Right kidney (tissue), 9 donors: ENCODE measurements at places on chromosomes 7 and 10.

DNA sequence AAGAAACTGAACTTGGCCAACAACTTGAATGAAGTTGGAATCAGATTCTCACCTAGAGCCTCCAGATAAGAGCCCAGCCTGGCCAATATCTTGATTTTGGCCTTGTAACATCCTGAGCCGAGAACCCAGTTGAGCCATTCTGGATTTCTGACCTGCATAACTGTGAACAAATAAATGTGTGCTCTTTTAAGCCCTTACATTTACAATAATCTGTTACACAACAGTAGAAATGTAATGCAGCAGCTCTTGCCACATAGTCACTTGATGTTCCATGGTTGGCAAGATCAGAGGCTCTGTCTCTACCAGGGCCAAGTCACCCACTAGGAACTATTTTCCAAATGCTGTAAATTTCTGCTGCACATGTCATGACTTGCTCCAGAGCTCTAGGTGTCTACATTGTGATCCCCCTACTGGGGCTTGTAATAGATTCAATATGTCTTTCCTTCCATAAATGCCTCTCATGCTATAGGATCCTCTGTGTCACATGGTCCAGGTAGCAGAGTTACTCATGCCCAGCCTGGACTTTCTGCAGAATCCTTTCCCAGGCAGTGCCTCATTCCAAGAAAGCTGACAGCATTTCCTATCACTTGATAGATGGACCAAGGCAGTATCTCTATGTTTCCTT is 11.4 kb upstream of the RBM20 start:
- DNase-seq = no peak

DNA sequence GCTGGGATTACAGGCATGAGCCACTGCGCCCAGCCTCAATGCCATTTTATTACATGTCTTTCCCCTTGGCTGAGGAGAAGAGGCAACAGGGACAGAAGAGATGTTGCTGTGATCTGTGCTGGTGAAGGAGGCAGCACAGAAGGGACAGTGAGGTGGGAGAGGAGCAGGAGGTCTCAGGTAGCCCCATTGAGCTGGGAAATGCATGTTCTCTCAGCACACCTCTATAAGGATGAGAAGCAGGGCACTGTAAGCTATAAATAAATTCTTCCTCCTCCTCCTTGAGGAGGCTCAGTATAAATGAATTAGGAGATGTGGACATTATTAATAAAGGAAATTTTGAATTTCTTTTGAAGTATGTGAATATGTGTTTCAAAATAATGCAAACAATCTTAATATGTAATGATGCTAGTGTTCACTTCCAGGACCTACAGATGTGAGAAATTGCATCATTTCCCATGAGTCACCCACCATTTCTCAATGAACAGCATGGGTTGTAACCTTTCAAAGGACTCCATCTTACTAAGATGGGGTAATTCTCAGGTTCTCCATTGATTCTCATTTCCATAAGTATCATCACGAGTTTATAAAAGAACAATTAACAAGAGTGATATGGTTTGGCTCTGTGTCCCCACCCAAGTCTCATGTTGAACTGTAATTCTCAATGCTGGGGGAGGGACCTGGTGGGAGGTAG is 88.9 kb upstream of the ODAD2 start:
- no peak for DNase-seq

GRCh38 chr10:129605986-129606518 is 139.0 kb downstream of the MGMT start:
- DNase-seq = no peak

GRCh38 chr10:75987616-75988015 is 556.2 kb downstream of the LRMDA start:
- DNase-seq = no peak

DNA sequence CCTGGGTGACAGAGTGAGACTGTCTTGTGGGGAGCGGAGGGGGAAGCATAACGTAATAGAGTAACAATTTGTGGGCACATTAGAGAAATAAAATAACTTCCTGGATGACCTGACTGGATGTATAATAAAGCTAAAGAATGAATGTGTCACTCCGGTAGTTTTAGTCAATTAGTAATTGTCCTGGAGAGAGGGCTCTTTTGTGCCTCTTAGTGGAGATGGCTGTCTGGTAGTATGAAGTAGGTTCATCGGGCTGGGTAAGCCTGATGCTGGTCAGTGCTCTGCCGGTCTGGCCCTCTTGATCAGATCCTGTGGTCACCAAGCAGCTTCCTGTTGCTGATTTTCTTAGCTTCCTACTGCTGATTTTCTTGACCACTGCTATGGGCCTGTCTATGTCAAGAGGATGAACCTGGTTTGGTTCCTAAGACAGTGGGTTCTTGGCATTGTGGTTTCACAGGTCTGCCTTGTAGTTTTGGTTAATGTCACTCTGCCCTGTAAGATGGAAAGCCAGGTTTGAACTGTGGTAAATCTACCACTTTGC is 34.1 kb downstream of the ZRANB1 start:
- no peak for DNase-seq

GRCh38 chr7:2048006-2048405 is 184.7 kb downstream of the MAD1L1 start:
- no peak for DNase-seq

DNA sequence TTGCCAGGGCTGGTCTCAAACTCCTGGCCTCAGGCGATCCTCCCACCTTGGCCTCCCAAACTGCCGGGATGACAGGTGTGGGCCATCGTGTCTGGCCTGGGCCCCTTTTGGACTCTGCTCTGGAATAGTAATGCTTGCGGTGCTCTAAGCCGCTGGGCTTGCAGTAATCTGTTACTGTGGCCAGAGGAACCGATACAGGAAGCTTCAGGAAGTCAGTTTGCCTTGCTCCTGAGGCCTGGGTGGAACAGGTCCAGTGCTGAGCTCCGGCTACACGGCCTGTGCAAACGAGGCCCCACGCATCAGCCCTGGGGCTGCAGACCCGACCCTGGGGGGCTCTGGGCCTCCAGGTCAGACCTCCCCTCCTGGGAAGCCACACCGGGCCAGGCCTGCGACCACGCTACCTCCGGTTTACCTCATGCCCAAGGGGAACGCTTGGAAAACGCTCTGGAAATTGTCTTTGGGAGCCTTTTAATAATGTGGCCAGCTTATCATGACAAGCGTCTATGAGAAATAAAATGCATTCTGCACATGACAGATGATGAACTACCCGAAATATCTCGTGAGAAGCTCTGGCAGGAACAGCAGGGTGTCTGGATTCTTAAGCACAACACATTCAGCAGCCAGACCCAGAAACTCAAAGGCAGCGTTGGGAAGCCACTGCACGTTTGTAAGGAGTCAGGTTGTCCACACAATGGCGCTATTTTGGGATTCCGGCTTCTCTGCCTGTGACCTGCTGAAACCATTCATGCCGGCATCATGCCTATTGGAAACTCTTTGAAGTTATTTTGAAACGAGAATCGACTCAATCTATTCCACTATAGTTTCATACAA is 10.1 kb upstream of the ADAP1 start:
- no peak for DNase-seq

DNA sequence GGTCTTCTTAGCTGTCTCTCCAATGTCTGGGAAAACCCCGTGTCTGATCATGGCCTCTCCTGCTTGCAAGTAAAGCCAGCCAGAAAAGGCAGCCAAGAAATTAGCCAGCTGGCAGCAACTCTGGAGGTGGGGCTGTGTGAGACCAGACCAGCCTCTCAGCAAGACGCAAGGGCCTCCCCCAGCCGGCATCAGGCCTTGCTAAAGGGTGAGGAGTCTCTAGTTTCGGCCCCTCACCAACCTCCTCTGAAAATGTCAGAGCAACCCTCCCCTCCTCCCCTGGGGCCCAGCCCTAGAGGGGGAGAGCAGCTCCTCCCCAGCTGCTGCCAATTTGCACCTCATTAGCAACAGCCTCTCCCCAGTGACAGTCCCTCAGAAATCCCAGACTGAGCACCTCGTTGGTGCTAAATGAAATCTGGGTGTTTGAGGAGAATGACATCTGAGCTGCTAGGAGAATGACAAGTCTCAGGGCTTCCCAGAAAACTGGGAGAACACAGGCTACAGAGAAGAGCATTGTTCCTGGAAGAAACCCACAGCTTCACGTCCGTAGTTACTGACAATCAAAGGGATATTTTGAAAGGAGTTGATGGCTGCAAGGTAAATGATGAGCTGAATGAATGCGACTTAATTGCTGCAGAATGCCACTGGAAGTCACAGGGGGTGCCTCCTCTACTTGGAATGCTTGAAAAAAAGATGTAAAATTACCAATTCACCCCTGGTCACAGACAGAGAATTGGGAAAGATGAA is 25.9 kb downstream of the DGKI start:
- peak; percentile 17 for DNase-seq

GRCh38 chr7:38291117-38291647 is 17.7 kb upstream of the TARP start:
- no peak for DNase-seq

DNA sequence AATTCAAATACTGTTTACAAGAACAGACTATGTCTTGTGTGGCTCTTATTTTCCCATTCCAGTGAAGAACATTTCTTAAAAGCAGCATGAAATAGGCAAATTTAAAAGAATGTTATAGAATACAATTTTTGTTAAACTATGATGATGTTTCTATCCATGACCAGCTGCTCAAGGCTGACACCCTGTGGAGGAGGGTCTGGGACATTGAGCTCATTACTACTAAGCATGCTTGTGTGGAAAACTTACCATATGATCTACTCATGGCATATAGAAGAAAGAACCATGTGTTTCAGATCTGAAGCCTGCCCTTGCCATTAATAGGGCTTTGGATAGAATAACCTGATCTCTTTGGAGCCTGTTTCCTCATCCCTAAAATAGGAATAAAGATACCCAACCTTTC is 125.0 kb downstream of the FOXP2 start:
- DNase-seq = no peak

DNA sequence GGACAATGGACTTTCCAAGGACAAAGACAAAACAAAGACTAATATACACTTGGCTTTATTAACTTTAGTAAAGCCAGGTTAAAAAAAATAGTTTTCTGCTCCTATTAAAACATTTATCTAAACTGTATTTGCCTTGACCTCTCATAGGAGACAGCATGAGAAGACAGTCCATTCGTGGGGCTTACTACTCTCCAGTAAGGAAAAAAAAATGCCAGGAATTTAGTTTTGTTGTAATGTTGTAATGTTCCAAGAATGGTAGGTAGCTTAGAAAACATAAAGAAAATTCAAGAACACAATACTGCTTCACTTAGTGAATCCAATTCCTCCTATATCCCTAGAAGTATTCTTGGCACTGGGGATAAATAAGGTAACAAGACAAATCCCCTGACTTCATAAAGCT is 81.7 kb downstream of the KMT2C start:
- DNase-seq = no peak

DNA sequence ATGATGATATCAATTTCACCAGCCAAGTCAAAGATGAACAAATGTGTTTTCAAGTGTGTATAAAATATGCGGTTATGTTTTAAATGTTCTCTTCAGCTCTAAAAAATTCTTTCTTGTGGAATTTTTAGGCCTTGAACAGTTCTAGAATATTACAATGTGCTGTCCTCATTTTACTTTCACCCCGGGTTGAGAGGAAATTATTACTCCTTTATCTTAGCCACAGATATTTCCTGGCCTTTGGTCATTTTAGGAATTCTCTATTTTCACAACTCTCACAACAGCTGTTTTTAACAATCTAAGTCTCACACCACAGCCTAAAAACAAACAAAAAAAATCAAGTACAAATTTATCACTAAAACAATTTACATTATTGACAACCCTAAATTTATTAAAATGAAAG is 112.2 kb upstream of the HGF start:
- DNase-seq = no peak

- no peak for DNase-seq
These were observed 109.9 kb downstream of the SLC25A13 start for GRCh38 chr7:96211954-96212353.
